ENCODE measurements at places on chromosomes 11 and 22. TPM values are rescaled to one million over a fixed set of nuclear protein-coding genes. Genes with fewer than 3 reads are reported as not detected.

The CNTN5 gene
- not detected for total RNA-seq

The APLNR gene
- total RNA-seq = 1.1 TPM

The MS4A2 gene
- 0.75 TPM for total RNA-seq

The MSANTD4 gene
- 23.5 TPM for total RNA-seq

The OPCML gene
- not detected for total RNA-seq

The MS4A15 gene
- not detected for total RNA-seq

The TREH gene
- not detected for total RNA-seq
